CD4-positive, alpha-beta T cell treated with Interleukin-12 subunit alpha and Interleukin-12 subunit beta, for 1 hour (primary cell): ENCODE measurements at places on chromosomes 6 and 20.

GRCh38 chr6:73152966-73153757 is 72.1 kb downstream of the KHDC1L start:
- DNase-seq = no peak

- no peak for DNase-seq
Observed at GRCh38 chr6:48475275-48475674, 364.3 kb upstream of the PTCHD4 start.

GRCh38 chr20:42688576-42688975 is 501.1 kb downstream of the PTPRT start:
- no peak for DNase-seq

DNA sequence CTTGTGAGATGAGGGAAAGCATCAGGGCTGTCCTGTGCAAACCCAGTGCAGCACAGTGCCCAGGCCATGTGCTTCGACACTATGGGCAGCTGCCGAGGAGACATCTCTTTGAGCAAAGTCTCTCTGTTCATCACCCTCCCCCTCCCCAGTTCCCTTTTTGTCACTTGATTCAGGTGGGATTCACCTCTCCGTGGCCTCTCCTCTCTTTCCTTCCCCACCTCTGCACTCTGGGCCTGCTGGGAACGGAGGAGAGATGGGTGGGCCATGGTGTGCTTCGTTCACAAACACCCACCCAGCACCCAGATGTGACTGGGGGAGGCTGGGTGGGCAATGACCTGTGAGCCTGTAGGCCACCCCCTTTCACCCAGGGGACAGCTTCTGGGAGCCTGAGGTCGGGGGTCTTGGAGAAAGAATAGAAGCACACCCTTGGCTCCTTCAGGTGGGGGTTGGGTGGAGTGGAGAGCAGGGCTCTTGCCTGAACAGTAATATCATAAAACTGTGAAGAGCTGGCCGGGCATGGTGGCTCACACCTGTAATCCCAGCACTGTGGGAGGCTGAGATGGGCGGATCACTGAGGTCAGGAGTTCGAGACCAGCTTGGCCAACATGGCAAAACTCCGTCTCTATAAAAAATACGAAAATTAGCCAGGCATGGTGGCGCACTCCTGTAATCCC is 33.5 kb upstream of the DLGAP4 start:
- no peak for DNase-seq

GRCh38 chr6:95660544-95660943 is 83.2 kb downstream of the MANEA start:
- DNase-seq = no peak

GRCh38 chr6:93294879-93295278 is 124.5 kb downstream of the EPHA7 start:
- no peak for DNase-seq
